ENCODE measurements at places on chromosomes 1 and 21.

DNA sequence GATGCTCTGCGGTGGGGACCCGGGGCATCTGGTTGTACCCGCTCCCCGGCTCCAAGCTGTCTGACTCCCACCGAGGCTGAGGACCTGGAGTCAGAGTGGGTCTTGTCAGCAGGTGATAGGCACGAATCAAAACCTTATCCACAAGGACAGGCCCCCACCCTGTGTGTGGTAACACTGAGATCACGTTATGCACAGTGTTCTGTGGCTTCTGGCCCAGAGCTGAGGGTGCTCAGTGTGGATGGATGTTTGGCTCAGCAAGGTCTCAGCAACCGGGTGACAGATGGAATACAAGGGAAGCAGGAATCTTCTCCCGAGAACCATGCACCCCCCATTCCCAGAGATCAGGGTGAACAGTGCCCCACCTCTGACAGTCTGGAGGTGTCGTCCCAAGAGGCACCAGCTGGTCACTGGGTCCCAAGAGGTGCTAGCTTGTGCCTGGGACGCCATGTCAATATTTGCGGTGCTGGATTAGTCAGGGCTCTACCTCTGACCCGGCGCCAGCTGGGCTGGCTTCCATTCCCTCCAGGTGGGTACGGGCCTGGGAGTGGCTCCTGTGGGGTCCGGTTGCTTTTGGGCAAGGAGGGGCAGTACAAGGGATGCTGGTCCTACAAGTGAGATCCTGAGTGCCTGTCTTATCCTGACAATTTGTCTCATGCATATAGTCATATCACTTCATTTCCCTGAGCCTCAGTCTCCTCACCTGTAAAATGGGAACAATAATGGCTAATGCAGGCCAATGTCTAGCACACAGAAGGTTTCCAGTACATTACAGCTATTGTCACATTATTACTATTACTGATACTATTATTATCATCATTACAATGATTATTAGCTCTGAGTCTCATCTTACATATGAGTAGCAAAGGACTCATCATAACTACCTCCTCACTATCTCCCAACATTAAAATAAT, 957 bp downstream of the CAPN9 start:
- no peak for DNase-seq

DNA sequence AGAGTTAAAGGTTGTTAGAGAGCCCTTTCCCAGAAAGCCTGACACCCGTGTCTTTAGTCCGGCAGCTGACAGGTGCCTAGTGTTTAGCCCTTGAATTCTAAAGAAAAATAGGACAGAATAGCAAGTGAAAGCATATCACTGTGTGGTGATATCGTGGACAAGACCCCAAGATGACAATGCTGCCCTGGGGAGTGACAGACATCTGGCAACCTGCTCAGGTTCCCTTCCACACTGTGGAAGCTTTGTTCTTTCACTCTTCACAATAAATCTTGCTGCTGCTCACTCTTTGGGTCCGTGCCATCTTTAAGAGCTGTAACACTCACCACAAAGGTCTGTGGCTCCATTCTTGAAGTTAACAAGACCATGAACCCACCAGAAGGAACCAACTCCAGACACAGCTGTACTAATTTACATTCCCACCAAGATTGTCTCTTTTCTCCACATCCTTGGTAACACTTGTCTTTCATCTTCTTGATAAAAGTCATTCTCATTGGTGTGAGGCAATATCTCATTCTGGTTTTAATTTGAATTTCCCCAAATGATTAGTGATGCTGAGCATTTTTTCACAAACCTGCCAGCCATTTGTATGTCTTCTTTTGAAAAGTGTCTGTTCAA, 107.6 kb upstream of the SGIP1 start:
- DNase-seq: no peak

GRCh38 chr21:34838956-34839820, 170.4 kb downstream of the CLIC6 start:
- DNase-seq: no peak

GRCh38 chr1:74531796-74532195, 19.4 kb upstream of the LRRC53 start:
- no peak for DNase-seq

DNA sequence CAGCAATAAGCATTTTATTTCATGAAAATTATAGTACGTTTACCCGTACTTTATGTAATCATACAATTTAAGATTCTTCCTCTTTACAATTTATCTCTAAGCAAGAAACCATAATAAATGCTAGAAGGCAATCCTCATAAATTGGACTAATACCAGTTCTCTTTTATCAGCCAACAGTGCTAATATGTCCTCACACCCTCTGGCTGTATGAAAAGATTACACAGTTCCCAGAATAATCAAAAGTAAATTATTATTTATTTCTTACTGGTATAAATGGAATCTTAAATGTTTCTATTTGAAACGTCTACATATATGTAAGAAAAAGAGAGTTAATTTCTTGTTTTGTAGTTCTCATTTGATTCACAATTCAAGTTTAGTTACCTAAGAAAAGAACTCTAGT, 3.1 kb upstream of the CDKN2C start:
- no peak for DNase-seq

- no peak for DNase-seq
Observed at GRCh38 chr1:70090875-70091274, 114.5 kb downstream of the LRRC40 start.

- DNase-seq: no peak
Observed at GRCh38 chr21:18334066-18334465, 69.5 kb downstream of the TMPRSS15 start.

- DNase-seq: no peak
Observed at GRCh38 chr1:34779005-34779404, 2.0 kb upstream of the GJB3 start.

GRCh38 chr1:163069142-163069541, at the start of gene RGS4:
TSS of gene RGS4 (plus strand) at chr1:163069361. CDS start at chr1:163069485, 124 bp downstream.
- peak; percentile 93 for DNase-seq

- no peak for DNase-seq
Observed at GRCh38 chr1:80050085-80050484, 1043.6 kb upstream of the ADGRL4 start.

DNA sequence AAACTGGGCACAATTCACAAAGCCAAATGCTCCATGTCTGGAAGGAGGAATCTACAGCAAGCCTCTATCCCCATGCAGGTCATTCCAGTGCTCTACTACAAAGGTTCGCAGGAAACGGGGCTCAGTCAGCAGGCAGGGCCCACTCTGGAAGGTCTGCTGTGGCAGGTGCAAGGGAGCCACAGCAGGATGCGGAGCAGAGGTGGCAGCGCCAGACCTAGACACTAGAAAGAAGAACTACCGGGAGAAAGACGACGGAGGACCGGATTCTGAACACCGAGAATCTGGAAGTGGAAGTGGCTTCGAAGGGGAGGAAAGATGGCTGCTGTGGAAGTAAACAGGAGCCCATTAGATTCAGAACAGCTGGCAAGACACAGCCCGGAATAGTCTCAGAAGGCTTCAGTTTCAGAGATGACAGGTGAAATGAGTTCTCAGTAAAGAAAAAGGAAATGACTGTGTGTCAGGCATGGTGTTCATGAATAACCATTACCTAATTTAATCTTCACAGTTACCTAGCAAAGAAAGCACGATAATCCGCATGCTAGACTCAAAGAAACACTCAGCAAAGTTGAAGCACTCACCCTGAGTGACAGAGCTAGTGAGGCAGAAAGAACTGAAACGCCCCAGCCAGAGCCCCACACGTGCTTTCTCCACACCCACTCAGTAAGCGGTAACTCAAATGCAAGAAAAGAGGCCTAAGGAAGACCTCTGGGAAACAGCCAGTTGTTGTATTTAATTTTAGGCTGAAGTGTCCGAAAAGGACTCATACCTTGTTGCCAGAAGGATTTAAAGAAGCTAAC, 21.4 kb downstream of the SETD4 start:
- no peak for DNase-seq
